ENCODE measurements at places on chromosomes 13 and 19. TPM values are rescaled to one million over a fixed set of nuclear protein-coding genes. Genes with fewer than 3 reads are reported as not detected.
A peak's percentile ranks its signal among the peaks of the same experiment; 100 is the strongest.

NCAN gene
- total RNA-seq: not detected

GARIN5A gene
- not detected for total RNA-seq

ACP7 gene
- not detected for total RNA-seq

FAM98C gene
- 22.4 TPM for total RNA-seq

GRCh38 chr13:20378721-20379120 lies 146.6 kb upstream of the GJB6 start:
- peaks cover 2% of the 10 kb centered on the region for H3K27me3 ChIP-seq
- H3K36me3 ChIP-seq: no peaks in the 10 kb centered on the region
- H3K4me1 ChIP-seq: no peaks in the 10 kb centered on the region

- peaks cover 4% of the 10 kb centered on the region for H3K4me1 ChIP-seq
- H3K4me3 ChIP-seq: no peak overlapping the region
- no peak for DNase-seq
- H3K27me3 ChIP-seq: no peaks in the 10 kb centered on the region
- H3K27ac ChIP-seq: no peak overlapping the region
These were observed 53.4 kb downstream of the ABCC4 start for GRCh38 chr13:95247852-95248251.

DNA sequence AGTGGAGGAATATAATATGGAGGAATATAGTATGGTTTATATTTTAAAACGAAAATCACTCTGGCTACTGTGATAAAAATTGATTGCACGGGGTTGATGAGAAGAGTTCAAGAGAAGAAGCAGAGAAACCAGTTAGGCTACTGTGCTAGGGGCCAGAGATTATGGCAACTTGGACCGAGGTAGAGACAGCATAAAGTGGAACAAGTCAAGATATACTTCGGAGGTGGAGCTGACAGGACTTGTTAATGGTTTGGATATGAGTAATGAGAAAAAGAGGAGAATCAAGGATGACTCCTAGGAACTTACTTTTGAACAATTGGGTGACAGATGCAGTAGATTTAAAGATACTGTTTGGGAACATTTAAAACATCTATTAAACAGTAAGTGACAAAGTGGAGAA lies 6.6 kb upstream of the WDFY2 start:
- H3K36me3 ChIP-seq: peaks cover 1% of the 10 kb centered on the region
- H3K4me3 ChIP-seq: no peak overlapping the region
- H3K27ac ChIP-seq: no peak overlapping the region
- H3K27me3 ChIP-seq: no peaks in the 10 kb centered on the region

DNA sequence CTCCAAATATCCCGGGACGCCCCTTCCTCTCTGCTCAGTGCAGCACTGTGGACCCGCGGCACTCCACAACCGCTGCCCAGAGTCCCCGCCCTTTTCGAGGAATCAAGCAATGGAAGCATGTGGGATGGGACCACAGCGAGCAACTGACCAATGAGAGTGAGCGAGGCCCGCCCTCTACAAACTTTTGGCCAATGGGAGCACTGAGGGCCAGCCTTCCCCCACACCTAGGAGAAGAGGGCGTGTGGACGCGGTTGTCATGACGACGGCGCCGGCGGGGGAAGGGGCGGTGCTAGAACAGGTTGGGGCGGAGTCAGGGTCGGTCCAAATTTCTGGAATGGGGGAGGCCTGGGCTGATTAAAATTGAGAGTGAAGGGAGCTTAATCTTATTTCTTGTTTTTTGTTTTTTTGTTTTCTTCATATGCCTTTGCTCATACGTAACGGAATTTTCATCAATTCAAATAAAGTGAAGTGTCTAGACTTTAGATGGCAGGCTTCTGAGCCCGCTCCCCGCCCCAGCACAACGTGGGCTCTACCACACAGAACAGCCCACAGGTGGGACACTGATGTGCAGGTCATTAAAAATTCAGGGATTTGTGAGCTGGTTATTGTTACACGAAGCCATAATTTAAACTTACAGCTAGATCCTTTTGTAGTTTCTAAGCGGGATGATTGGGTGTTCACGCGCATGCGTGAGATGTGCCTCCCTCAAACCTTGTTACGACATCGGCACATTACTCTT lies at the start of gene DNAAF3:
DNAAF3 (minus strand) TSS at position 84 of the 739 bp plus-strand sequence. CDS start 200 bp downstream, outside the sequence.
- peak within 1 kb of the TSS; percentile 67 for H3K4me3 ChIP-seq
- H3K27me3 ChIP-seq: peaks cover 57% of the 10 kb centered on the region

GRCh38 chr13:113528101-113528812 lies 37.7 kb upstream of the DCUN1D2 start:
- no peak overlapping the region for H3K27ac ChIP-seq
- peaks cover 8% of the 10 kb centered on the region for H3K36me3 ChIP-seq
- no peaks in the 10 kb centered on the region for H3K27me3 ChIP-seq
- H3K4me1 ChIP-seq: no peaks in the 10 kb centered on the region
- H3K4me3 ChIP-seq: no peak overlapping the region

DNA sequence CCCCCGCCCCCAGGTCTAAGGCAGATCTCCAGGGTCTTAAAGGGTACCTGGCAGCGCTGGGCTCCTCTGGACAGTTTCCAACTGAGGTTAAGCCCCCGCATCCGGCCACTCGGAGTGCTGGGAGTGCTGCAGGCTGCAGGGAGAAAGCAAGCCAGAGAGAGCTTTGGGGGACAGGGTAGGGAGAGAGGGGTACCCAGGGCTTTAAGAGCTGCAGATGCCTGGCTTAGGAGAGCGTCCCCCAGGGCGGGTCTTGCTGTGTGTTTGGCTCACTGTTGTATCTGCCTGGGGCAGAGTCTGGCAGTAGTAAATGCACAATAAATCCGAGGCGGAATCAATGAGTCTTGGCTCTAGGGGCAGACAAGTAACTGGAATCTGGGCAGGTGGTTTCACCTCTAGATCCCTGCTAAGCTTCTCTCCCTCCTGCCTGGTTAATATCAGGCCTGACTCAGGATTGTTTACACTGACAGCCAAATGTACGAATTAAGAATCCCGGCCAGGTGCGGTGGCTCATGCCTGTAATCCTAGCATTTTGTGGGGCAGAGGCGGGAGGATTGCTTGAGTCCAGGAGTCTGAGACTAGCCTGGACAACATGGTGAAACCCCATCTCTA lies 798 bp upstream of the COX6B2 start:
- H3K4me3 ChIP-seq: no peak overlapping the region
- H3K4me1 ChIP-seq: peaks cover 31% of the 10 kb centered on the region
- H3K27me3 ChIP-seq: peaks cover 54% of the 10 kb centered on the region
- no peaks in the 10 kb centered on the region for H3K36me3 ChIP-seq

DNA sequence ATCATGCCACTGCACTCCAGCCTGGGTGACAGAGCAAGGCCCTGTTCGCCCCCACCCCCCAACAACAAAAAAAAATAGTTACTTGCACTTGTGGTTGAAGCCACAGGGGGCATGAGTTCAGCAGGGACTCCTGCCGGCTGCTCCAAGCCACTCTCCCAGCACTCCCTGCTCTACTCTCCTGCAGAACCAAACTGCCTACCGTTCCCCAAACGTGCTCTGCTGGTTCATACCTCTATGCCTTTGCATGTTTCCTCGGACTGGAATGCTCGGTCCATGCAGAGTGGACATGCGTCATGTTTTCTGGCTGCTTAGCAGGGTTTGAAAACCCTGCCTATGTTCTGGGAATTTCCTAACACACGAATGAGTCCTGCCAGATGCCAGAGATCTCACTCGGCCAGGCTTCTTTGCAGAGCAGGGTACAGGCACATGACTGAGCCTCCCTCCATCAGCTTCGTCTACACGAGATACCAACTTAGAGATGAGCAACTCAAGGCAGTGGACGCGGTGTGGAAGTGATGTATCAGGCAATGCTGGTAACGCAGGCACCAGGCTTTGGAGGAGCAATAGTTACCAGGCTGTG lies 8.5 kb upstream of the SLC25A15 start:
- H3K4me3 ChIP-seq: no peak overlapping the region
- H3K27ac ChIP-seq: no peak overlapping the region
- no peaks in the 10 kb centered on the region for H3K36me3 ChIP-seq
- no peaks in the 10 kb centered on the region for H3K27me3 ChIP-seq
- peaks cover 24% of the 10 kb centered on the region for H3K4me1 ChIP-seq

- no peaks in the 10 kb centered on the region for H3K36me3 ChIP-seq
- DNase-seq: no peak
- peak overlapping the region; percentile 7 for H3K27ac ChIP-seq
These were observed 6.8 kb downstream of the F2RL3 start for GRCh38 chr19:16895467-16896145.

Measured in activated CD8-positive, alpha-beta memory T cell treated with anti-CD3 and anti-CD28 coated beads, Interleukin-2, amount 10 ng/mL, durations not matched to agents 7 days and 5 days (primary cell).